ENCODE measurements at places on chromosomes 12 and 14. TPM values are rescaled to one million over a fixed set of nuclear protein-coding genes. Genes with fewer than 3 reads are reported as not detected.

B4GALNT3 gene
- total RNA-seq: 3.7 TPM

EPYC gene
- total RNA-seq: not detected

- no peak for DNase-seq
- no peak overlapping the region for H3K27ac ChIP-seq
- no peaks in the 10 kb centered on the region for H3K36me3 ChIP-seq
- H3K4me1 ChIP-seq: peaks cover 17% of the 10 kb centered on the region
- no peak overlapping the region for H3K4me3 ChIP-seq
Observed at GRCh38 chr12:127582074-127582473, 684.9 kb upstream of the TMEM132C start.

- no peak overlapping the region for H3K4me3 ChIP-seq
- peaks cover 12% of the 10 kb centered on the region for H3K4me1 ChIP-seq
- H3K36me3 ChIP-seq: no peaks in the 10 kb centered on the region
Observed at GRCh38 chr12:75560167-75560566, 48.8 kb upstream of the KRR1 start.

DNA sequence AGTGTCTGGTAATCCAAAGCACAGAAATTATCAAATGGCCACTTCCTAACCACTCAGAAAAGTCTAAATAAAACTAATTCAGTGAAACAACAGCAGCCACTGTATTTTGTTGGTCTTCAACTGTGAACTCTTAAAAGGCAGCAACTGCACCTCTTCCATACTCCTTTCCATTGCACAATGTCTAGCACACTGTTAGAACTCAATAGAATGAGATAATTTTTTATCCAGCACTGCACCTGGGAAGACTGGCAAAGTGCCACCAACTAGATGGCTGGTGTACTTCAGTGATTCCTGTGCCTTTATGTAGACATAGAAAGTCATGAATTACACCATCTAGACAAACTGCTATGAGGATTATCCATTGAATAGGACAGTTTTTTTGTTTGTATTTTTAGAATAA lies 26.2 kb downstream of the LGR5 start:
- no peaks in the 10 kb centered on the region for H3K36me3 ChIP-seq
- no peak overlapping the region for H3K27ac ChIP-seq
- H3K27me3 ChIP-seq: peaks cover 48% of the 10 kb centered on the region
- H3K4me1 ChIP-seq: no peaks in the 10 kb centered on the region
- no peak for DNase-seq

- H3K4me1 ChIP-seq: no peaks in the 10 kb centered on the region
- H3K27ac ChIP-seq: no peak overlapping the region
- H3K4me3 ChIP-seq: no peak overlapping the region
- no peaks in the 10 kb centered on the region for H3K36me3 ChIP-seq
- H3K27me3 ChIP-seq: peaks cover 53% of the 10 kb centered on the region
- DNase-seq: no peak
Observed at GRCh38 chr12:9391815-9392214, 183.6 kb upstream of the PZP start.

RTL1 gene
- not detected for total RNA-seq

GRCh38 chr14:104644656-104645378 lies 40.2 kb upstream of the TMEM179 start:
- H3K27ac ChIP-seq: no peak overlapping the region
- no peaks in the 10 kb centered on the region for H3K4me1 ChIP-seq
- no peak overlapping the region for H3K4me3 ChIP-seq
- DNase-seq: no peak
- 0 out of 2 replicates have a peak, but pooled peaks cover 4% of the 10 kb centered on the region for H3K27me3 ChIP-seq

- peak; percentile 51 for DNase-seq
- H3K27me3 ChIP-seq: no peaks in the 10 kb centered on the region
- peaks cover 40% of the 10 kb centered on the region for H3K4me1 ChIP-seq
- no peaks in the 10 kb centered on the region for H3K36me3 ChIP-seq
- no peak overlapping the region for H3K4me3 ChIP-seq
- peak overlapping the region; percentile 11 for H3K27ac ChIP-seq
Observed at GRCh38 chr12:127941332-127941731, 325.6 kb upstream of the TMEM132C start.

DNA sequence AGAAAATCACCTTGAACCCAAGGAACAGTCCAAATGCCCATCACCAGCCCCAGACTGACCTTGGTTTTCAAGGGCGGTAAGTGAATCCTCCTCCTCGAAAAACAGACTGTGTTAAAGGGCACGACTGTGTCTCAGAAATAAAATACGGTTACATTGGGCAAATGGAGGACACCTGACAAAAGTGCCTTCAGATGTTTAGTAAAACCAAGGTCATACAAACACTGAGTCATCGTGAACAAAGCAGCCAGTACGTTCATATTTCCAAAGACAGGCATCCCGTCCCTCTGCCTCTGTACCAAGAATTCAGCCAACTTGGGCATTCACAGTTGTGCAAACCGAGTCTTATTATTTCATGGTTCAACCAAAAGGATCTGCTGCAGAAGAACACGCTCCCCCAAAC lies 25.9 kb downstream of the FOXN3 start:
- peak; percentile 43 for DNase-seq
- no peak overlapping the region for H3K27ac ChIP-seq
- H3K27me3 ChIP-seq: no peaks in the 10 kb centered on the region
- H3K36me3 ChIP-seq: no peaks in the 10 kb centered on the region
- H3K4me1 ChIP-seq: peaks cover 8% of the 10 kb centered on the region

DNA sequence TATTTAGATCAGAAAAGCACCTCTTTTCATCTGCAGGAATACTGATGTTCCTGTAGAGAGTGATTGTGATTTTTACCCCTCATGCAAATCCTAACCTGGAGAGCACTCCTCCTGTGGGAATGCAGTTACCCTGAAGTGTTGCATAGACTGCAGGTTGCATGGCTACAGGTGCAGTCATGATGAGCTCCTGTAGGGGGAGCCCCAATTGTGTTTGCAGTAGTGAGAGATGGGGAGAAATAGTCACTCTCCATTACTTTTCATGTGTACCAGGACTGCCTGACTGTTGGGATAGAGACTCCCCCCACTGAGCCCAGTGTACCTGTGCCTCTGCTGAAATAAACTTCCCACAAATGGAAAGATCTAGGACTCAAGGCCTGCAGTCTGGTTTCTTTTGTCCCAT lies 1086.5 kb downstream of the SLC6A15 start:
- no peak overlapping the region for H3K27ac ChIP-seq
- no peak overlapping the region for H3K4me3 ChIP-seq
- H3K4me1 ChIP-seq: no peaks in the 10 kb centered on the region
- H3K27me3 ChIP-seq: no peaks in the 10 kb centered on the region
- no peaks in the 10 kb centered on the region for H3K36me3 ChIP-seq
- DNase-seq: peak; percentile 79

GRCh38 chr12:23949348-23950209 lies at the start of gene SOX5:
Gene SOX5, minus strand, starts transcription at chr12:23949670. Its CDS starts 69 bp downstream, at chr12:23949601.
- no peak within 1 kb of the TSS for H3K4me3 ChIP-seq
- H3K27ac ChIP-seq: no peak within 1 kb of the TSS
- DNase-seq: no peak
- H3K36me3 ChIP-seq: no peaks in the 10 kb centered on the region
- H3K4me1 ChIP-seq: no peaks in the 10 kb centered on the region

DNA sequence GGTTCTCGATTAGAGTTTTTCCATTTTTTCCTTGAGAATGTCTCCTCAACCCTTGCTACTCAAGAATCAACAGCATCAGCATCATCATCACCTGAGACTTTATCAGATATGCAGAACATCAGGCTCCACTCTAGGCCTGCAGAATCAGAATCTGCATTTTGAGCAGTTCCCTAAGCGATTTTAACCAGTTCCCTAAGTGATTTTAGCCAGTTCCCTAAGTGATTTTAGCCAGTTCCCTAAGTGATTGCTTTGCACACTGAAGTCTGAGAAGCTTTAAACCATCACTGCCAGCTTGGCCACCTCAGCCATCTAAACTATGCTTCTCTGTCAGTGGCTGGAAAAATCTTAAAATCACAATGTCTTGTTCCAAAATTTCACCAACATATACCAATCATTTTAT lies 29.4 kb upstream of the SLC38A1 start:
- no peak overlapping the region for H3K4me3 ChIP-seq
- H3K27me3 ChIP-seq: no peaks in the 10 kb centered on the region
- H3K4me1 ChIP-seq: no peaks in the 10 kb centered on the region
- no peak overlapping the region for H3K27ac ChIP-seq

IPO4 gene
- 193 TPM for total RNA-seq
